Renal pelvis (tissue), 12 donors: ENCODE measurements at places on chromosomes 12 and 14.

- DNase-seq = peak; percentile 43
Measured at GRCh38 chr12:48000878-48001504, 3.3 kb downstream of the COL2A1 start.

DNA sequence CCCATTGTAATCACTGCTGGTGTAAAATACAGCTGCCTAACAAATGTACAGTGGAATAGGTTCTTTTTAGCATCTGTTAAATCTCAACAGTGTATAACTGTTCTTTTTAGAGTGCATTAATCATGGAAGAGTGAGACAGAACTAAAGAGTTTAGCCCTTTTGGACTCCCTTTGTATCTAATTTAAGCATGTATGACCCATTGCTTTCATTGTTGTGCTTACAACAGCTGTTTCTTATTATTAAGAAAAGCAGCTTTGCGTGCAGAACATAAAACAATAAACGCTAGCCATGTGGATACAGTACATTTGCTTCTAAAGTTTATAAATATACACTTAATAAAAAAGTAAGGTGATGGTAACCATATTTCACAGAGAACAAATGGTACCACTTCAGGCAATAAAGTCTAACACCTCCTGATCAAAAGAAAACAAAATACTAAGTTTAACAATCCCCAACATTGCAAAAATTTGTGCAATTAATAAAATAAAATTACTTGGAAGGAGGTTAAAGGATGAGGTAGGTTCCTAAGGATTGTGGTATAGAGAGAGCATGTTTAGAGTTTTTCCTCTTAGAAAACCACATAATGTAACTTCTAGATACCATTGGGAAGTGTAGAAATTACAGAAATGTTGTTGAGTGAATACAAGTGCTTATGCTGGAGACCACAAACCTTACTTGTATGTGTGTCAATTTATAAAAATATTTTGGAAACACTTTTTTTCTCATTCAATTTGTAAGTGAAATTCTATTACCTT, 448.7 kb downstream of the SLC6A15 start:
- peak; percentile 68 for DNase-seq

- no peak for DNase-seq
Measured at GRCh38 chr14:55585854-55586253, 5.8 kb downstream of the KTN1 start.

DNA sequence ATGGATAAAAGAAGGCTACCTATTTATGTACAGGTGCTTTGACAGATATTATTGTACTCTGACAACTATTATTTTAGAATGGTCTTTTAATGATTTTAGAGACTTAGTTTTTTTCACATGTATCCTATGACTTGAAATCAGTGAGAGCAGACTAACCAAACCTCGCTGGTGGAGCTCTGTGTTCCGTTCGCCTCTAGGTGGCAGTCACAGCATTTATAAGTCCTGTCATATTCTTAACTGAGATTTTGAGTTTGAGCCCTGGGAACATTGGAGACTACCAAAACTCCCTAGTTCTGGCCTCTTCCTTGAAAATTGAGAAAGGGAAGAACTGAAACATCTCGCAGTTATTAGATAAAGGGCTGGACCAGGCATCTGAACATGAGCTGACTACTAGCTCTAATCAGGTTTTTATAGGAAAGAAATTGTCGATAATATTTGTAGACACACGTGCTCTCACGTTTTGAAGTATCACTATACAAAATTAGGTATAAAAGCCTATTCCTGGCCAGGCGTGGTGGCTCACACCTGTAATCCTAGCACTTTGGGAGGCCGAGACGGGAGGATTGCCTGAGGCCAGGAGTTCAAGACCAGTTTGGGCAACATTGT, 48.3 kb downstream of the TTLL5 start:
- peak; percentile 77 for DNase-seq

- peak; percentile 54 for DNase-seq
Measured at GRCh38 chr12:65876898-65877721, 52.8 kb downstream of the HMGA2 start.

- no peak for DNase-seq
Measured at GRCh38 chr12:39831587-39832315, 212.1 kb upstream of the ABCD2 start.

DNA sequence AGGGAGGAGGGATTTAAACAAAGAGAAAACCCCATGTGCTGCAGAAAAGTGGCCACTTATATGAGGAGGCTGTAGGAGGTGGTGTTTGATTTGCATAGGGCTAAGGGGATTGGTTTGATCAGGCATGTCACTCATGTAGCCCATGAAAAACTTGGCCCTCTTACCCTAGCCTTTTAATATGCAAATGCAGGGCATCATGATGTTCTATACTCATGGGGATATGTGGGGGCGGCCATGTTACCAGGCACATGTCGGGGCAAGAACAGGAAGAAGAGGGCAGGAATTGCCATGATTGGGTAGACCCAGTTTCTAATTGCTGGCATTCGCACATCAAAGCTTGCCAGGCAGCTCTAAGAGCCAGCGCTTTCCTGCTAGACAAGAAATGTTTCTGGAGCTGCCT, 28.8 kb downstream of the KLRK1 start:
- DNase-seq = no peak

DNA sequence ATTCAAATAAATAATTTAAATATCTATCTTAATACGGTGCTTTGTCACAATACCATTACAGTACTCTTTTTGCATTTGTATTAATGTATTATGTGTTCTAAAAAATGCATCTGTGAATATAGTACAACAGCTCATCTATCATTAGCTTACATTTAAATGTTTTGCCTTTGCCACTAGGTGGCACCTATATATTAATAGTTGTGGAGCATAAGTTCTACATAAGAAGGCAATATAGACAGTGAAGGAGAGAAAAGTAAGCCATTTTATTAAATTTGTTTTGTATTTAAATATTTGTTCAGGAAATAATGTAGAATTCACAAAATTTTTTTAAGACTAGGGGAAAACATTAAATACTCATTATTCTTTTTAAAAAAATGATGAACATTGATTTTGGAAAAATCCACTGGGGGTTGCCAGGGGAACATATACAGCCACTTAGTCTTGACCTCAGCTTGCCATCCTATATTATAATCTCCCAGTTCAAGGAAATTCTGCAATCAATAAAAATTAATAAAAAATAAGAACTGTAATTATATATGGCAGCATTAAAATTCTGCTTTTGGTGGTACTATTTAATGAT, 9.8 kb downstream of the CCER1 start:
- no peak for DNase-seq

DNA sequence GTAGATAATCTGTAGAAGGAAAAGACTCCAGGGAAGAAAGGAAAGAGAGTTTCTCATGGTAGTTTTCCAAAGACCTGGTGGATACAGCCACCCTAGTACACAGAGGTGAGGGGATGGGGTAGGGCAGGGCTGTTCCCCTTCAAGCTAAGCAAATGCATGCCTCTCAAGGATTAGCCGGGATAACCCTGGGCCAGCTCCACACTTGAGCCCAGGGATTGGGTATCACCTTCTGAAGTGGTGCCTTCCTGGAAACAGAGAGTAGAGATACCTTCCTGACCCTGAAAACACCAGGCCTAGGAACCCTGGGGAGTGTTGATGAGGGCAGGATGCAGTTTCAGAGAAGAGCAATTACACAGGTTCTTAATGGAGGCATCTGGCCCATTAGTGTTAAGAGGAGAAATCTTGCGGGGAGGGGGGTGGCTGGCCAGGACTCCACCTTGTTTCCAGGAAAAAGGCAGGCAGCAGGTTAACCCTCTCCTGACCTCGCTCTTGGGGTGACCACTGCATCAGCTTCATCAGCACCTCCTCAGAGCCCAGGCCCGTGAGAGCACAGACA, 106.9 kb upstream of the TMEM233 start:
- no peak for DNase-seq

GRCh38 chr12:49959685-49960473, 1.8 kb upstream of the AQP5 start:
- DNase-seq = no peak

GRCh38 chr14:92121207-92121669, 268 bp downstream of the NDUFB1 start:
- DNase-seq = peak; percentile 20

DNA sequence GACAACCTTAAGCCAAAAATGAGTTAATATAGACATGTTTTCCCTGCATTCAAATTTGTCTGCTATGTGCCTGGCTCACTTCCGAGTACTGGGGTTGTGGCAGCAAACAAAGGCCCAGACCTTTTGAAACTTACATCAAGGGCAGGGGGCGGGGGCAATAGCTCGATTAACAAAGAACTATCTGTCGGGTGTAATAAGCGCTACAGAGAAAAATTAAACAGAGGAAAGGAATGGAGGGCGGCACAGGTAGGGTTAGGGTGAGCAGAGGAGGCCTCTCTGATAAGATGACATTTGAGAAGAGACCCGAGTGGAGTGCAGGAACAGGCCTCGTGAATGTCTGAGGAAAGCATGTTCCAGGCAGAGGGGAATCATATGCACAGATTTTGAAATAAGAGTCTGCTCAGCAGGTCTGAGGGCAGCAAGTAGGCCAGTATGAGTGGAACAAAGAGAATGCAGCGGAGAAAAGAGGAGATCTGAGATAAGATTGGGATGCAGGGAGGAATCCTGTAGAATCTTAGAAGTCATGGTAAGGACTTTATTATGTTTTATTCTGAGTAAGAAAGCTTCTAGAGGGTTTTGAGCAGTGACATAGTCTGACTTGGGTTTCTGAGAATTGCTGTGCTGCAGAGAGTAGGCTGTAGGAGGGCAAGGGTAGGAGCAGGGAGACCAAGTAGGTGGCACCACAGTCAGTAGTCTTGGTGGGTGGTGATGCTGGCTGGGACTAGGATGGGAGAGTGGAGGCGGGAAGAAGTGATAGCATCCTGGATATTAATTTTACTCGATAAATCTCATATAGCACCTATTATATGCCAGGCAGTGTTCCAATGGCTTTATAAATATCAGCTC, 52.6 kb downstream of the BICDL1 start:
- DNase-seq = no peak

GRCh38 chr12:124651516-124652273, 84.3 kb upstream of the NCOR2 start:
- DNase-seq = no peak

DNA sequence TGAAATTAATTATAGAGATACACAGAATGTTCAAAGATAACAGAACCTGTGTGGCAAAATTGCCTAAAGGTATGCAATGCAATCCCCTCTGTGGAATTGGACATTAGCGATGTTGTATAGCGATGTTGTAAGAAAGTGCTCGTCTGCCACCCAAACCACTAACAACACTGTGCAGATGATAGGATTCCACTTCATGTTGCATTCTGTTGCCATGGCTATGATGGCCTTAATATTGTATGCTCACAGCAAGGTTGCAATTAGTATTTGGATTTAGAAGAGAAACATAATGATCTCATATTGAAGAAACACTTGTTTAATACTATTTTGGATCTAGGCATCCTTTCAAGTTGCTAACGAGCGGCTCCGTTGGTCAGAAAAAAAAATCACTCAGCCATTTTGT, 260.3 kb downstream of the BCAT1 start:
- DNase-seq = no peak

GRCh38 chr14:100888789-100889315, 14.7 kb downstream of the RTL1 start:
- no peak for DNase-seq

DNA sequence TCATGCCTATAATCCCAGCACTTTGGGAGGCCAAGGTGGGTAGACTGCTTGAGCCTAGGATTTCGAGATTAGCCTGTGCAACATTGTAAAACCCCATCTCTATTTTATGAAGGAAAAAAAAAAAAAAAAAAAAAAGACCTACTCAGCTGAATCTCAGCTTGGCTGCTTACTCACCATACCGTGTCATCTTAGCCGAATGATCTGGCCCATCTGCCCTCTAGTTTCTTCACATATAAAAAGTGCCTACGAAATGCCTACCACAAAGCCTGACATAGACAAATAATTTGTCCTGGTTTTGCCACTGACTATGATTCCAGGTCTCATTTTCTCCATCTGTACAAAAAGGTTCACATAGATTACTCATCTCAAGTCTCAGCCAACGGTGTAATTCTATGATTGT, 10.1 kb downstream of the DIABLO start:
- DNase-seq = no peak

DNA sequence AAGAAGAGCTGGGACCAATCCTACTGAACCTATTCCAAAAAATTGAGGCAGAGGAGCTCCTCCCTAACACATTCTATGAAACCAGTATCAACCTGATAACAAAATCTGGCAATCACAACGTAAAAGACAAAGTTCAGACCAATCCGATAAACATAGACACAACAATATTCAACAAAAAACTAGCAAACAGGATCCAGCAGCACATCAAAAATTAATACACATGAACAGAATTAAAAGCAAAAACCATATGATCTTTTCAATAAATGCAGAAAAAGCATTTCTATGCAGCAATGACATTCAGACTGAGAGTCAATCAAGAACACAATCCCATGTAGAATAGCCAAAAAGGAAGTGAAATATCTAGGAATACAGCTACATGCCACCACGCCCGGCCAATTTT, 7.0 kb upstream of the CLEC14A start:
- no peak for DNase-seq

DNA sequence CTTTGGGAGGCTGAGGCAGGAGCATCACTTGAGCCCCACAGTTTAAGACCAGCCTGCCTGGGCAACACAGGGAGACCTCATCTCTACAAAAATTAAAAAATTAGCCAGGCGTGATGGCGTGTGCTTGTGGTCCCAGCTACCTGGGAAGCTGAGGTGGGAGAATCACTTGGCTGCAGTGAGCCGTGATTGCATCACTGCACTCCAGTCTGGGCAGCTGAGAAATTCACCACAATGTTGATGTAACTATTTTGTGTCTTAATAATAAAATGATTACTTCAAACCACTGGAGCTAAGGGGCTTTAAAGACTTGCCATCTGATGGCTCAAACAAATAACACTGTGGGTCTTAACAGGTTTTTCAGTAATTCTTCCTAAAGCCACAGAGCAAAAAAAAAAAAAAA, 10.8 kb downstream of the ERH start:
- DNase-seq = no peak

GRCh38 chr12:120540445-120540844, 6.3 kb downstream of the RNF10 start:
- DNase-seq = no peak

DNA sequence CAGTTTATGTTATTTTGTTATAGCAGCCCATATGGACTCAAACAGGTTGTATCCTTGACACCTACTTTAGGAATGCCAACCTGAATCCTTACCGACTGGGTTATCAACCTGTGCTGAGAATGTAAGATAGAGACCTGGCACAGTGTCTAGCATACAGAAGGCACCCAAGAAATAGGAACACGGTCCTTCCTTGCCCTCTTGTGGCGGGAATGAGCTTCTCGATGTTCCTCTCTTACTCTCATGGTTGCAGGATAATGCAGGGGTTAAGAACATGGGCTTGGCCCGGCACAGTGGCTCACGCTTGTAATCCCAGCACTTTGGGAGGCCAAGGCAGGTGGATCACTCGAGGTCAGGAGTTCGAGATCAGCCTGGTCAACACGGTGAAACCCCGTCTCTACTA, 6.5 kb downstream of the C12orf43 start:
- DNase-seq = peak; percentile 30

DNA sequence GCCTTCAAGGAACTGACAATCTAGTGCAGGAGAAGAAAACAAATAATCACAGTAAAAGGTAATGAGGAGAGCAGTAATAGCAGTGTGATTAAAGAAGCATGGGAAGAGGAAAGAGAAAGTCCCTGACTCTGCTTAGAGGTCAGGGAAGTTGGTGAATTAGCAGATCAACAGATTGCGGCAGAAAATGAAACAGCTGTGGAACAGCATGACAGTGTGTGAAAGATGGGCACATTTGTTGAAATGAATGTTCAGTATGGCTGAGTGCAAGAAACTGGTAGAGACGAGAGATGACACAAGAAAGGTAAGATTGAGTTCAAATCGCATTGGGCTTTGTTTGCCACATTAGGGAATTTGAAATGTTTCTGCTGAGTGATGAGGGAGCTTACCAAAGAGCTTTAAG, 63.7 kb upstream of the RASSF8 start:
- DNase-seq = no peak

- no peak for DNase-seq
Measured at GRCh38 chr12:68176257-68176656, 16.7 kb upstream of the IFNG start.
